ENCODE measurements at places on chromosomes 7 and 10.

DNA sequence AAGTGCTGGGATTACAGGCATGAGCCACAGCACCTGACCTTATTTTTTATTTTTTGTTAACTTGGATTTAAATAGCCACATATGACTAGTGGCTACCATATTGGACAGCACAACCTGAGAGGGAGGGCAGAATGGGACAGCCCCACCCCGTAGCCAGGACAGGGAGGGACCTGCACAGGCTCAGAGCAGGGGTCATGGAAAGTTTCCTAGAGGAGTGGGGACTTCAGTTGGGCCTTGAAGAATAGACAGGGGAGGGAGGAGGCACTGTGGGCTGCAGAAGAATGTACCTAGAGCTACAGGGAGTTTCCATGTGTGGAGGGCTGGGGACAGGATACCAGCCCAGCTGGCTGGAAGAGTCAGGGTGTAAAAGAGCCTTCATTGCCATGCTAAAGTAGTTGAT is 8.8 kb downstream of the TRIM8 start:
- DNase-seq, result no peak

DNA sequence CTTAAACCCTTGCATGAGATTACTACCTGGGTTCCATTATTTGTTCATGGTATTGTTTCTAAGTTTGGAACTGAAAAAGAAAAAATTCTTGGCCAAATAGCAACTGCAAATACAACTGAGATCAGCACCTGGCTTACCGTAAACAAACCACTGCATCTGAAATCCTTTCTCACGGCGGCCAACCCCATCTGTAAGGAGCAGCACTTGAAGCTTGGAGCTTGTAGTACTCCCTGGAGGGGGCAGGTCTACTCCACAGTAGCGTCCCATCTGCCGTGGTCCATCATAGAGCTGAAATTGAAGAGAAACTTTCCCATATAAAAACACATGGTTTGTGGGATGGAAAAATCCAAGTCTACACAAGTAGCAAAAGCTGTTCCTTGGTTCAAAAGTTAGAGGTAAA is 109.9 kb downstream of the CUBN start:
- no peak for DNase-seq

GRCh38 chr7:84502239-84502638 is 307.6 kb upstream of the SEMA3A start:
- DNase-seq, result no peak

DNA sequence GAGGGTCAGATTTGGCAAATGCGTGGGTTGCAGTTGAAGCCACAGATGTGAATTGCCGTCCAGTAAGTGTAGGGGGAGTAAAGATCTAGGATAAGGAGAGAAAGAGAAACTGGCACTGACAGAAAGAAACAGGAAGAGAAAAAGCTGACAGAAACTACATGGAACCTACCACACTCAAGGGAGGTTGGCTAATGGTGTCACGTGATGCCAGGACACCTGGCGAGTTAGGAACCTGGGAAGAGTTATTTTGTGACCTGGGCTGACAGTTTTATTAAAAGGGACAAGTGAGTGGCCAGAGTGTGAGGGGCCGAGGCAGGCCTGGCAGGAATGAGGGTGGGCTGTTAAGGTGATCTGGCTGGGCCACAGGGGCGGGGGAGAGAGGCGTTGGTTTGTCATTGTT is 188.7 kb downstream of the ADARB2 start:
- no peak for DNase-seq

- no peak for DNase-seq
Measured at GRCh38 chr10:9301148-9301547, 1246.7 kb downstream of the GATA3 start.

DNA sequence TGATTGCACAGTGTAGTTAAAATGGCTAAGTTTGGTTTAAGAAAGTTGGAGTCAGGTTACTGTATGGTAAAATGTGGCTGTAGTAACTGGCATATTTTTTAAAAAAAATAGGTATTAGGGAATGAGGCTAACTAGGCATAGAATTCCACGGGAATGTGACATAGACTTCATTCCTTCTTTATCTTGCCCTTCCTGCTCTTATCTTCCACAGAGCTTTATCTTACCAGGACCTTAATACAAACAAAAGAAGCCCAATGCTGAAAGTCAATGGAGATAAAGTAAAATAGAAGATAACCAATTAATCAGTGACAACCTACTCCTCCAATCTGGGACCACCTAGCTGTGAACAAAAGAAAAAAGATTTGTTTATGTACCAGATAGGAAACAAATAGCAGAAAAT is 58.1 kb downstream of the TET1 start:
- DNase-seq, result no peak

DNA sequence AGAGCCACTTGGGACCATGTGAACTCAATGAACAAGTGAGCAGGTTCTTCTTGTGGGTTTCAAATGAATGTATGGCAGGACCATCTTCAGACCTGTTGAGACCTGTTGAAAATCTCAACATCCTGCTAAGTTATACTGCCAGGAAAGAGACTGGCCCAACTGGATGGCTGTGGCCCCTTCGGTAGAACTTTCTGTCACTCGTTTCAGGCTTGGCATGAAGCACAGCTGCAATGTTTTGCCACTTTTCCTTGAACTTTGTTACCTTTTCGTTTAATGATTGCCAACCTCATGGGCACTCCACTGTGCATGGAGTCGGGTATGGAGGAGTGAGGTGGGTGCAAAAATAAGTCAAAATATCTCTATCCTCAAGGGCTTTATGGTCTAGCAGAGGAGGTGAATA is 36.7 kb upstream of the SLC35B4 start:
- DNase-seq, result no peak

DNA sequence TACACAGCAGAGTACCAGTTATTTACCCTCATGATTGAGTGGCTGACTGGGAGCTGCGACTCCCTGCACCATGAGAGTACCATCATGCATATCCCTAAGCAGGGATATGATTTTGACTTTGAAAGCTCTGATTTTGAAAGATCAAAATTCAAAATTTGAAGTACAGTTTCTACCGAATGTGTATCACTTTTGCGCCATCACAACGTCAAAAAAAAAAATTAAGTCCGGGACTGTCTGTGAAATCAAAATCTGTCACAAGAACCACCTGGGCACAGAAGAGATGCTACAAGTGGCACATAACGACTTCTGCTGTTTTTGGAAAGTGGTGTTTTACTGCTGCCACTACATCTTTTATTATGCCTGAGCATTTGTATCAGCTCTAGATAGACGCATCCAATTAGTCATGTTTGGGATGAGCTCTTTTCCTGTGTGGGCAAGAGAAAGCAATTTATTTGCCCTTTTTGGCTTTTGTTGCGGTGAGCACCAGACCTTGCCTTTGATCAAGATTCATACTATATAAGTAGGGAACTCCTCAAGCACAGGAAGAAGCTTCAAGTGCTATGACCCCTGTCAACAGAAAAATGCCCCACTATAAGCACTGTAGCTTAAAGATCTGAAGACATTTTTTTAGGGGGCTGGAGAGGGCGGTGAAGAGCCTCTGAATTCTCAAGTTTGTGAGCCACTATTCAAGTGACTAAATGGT is 10.7 kb downstream of the MTPN start:
- no peak for DNase-seq

- DNase-seq, result no peak
Measured at GRCh38 chr10:100192350-100192749, 6.5 kb upstream of the ERLIN1 start.

GRCh38 chr7:41190581-41190980 is 512.3 kb downstream of the INHBA start:
- DNase-seq, result no peak

DNA sequence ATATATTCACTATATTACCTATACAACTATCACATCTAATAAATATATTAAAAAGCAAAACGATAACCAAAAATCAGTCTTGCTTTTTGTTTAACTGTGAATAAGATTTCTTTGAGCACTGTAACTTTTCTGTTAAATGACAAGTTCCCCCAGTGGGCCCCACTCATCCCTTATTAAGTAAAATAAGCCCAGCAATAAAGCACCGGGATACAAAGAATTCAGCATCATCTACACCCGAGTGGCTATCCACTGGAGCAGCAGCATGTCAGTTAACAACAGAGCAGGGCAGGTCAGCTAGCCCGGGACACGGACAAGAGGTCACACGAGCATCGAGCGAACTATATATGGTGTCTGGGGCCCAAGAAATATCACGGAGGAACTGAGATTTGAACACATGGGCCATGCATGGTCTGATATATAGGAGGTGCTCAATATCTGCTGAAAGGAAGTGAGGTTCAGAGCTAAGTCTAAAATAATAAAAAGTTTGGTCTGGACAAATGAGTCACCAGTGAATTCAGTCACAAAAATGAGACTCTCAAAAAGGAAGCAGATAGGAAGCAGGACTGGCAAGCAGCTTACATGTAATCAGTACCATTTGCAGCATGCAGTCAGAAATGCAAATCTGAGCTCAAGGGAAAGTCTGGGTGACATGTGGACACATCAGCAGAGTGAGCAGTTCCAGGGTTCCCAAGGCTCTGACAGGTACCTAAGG is 4.1 kb downstream of the ERCC6 start:
- no peak for DNase-seq

- DNase-seq, result no peak
Measured at GRCh38 chr10:73768881-73769280, 13.0 kb upstream of the CHCHD1 start.

GRCh38 chr10:72665925-72666324 is 26.0 kb upstream of the MCU start:
- DNase-seq, result no peak

GRCh38 chr10:58512491-58513187 is at the start of gene BICC1:
Gene BICC1 (plus strand): TSS chr10:58512872. CDS start chr10:58513144, 272 bp downstream.
- DNase-seq, result no peak

DNA sequence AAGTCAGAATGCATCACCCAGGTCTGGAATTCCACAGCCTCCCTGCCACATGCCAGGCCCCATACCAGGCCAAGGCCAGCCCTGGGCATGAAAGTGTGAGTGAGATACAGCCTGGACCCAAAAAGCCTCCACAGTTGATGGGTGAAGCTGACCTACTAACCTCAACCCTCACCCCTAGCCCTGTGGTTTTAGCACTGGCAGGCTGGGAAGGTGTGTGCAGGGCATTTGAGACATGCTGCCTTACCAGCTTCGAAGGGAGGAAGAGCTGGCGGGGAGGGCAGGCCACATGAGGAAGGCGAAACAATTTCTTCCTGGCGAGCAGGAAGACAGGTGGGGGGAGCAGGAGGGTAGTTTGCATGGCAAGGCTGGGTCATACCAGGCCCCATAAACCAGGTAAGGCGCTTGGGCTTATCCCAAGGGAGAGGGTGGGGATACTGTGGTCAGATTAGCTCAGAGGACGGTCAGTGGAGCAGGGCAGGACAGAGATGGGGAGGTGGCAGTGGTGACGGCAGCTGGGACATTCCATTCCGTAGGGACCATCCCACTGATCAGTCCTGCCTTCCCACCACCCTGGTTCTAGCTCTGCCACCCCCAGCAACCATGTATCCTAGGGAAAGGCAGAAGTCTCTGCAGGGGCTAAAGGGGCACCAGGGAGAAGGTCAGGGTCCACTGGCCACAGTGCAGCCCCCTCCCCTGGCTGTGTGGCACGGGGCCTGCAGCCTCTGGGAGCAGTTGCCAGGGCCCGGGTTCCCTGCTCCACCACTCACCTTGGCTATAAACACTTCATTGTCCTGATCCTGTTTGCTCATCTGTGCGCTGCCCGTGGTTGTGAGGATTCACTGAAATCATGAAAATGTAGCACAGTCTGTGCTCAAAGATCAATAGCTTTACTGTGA is 155.8 kb downstream of the NRF1 start:
- DNase-seq, result no peak

- DNase-seq, result no peak
Measured at GRCh38 chr7:22252016-22252415, 104.9 kb downstream of the RAPGEF5 start.

GRCh38 chr10:22333975-22334282 is 11.4 kb upstream of the SPAG6 start:
- DNase-seq, result no peak

DNA sequence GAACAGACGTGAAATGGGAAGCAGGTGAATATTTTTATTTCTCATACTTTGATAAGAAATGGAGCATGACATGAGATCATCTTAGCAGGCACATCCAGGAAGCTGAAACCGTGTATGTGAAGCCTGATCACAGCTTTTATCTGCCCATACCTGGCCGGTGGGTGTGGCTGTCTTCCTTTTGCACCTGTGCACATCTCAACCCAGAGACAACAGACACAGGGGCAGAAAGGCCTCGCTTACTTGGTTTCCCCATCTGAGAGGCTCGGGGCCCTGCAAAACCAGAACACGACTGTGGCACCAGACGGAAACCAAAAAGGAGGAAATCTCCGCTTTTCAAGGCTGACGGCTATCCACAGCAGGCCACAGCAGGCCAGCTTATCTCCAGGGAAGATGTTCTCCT is 116.4 kb downstream of the TCERG1L start:
- DNase-seq, result no peak

GRCh38 chr7:94580601-94581000 is 71.0 kb downstream of the CASD1 start:
- no peak for DNase-seq

GRCh38 chr10:77964811-77965210 is 38.3 kb upstream of the DLG5 start:
- no peak for DNase-seq
